ENCODE measurements at places on chromosomes 13 and 19. TPM values are rescaled to one million over a fixed set of nuclear protein-coding genes. Genes with fewer than 3 reads are reported as not detected.

- H3K27ac ChIP-seq: no peak overlapping the region
- no peak overlapping the region for H3K4me3 ChIP-seq
- H3K4me1 ChIP-seq: no peaks in the 10 kb centered on the region
- H3K27me3 ChIP-seq: no peaks in the 10 kb centered on the region
- no peaks in the 10 kb centered on the region for H3K36me3 ChIP-seq
Observed at GRCh38 chr13:47188802-47189201, 291.9 kb upstream of the HTR2A start.

- H3K27me3 ChIP-seq: no peaks in the 10 kb centered on the region
- H3K36me3 ChIP-seq: no peaks in the 10 kb centered on the region
- H3K4me3 ChIP-seq: no peak overlapping the region
- no peak for DNase-seq
- H3K27ac ChIP-seq: no peak overlapping the region
- H3K4me1 ChIP-seq: no peaks in the 10 kb centered on the region
Observed at GRCh38 chr19:35369522-35369921, 1.3 kb upstream of the GPR42 start.

- no peaks in the 10 kb centered on the region for H3K27me3 ChIP-seq
- no peak overlapping the region for H3K4me3 ChIP-seq
- H3K4me1 ChIP-seq: no peaks in the 10 kb centered on the region
- H3K27ac ChIP-seq: no peak overlapping the region
Observed at GRCh38 chr13:93690139-93690538, 463.5 kb downstream of the GPC6 start.

GRCh38 chr19:3062165-3063105 lies at the start of gene TLE5:
Gene TLE5, minus strand, starts transcription at chr19:3062495. Its CDS starts 295 bp downstream, at chr19:3062200.
- no peaks in the 10 kb centered on the region for H3K4me1 ChIP-seq
- peak within 1 kb of the TSS; percentile 67 for H3K4me3 ChIP-seq
- H3K27ac ChIP-seq: no peak within 1 kb of the TSS
- peaks cover 30% of the 10 kb centered on the region for H3K36me3 ChIP-seq
- DNase-seq: no peak
- no peaks in the 10 kb centered on the region for H3K27me3 ChIP-seq

- H3K4me3 ChIP-seq: peak overlapping the region; percentile 80
- H3K27ac ChIP-seq: no peak overlapping the region
- peak; percentile 40 for DNase-seq
- peaks cover 3% of the 10 kb centered on the region for H3K27me3 ChIP-seq
Observed at GRCh38 chr19:43525836-43526771, 897 bp downstream of the ETHE1 start.

GRCh38 chr19:33906578-33907335 lies 110.1 kb downstream of the KCTD15 start:
- H3K27me3 ChIP-seq: no peaks in the 10 kb centered on the region
- no peak overlapping the region for H3K27ac ChIP-seq
- peak overlapping the region; percentile 67 for H3K4me3 ChIP-seq
- peaks cover 5% of the 10 kb centered on the region for H3K4me1 ChIP-seq
- DNase-seq: peak; percentile 58

- H3K36me3 ChIP-seq: peaks cover 6% of the 10 kb centered on the region
- H3K4me1 ChIP-seq: no peaks in the 10 kb centered on the region
- H3K4me3 ChIP-seq: no peak overlapping the region
- DNase-seq: peak; percentile 8
Observed at GRCh38 chr13:111385183-111385857, 64.9 kb downstream of the TEX29 start.

DNA sequence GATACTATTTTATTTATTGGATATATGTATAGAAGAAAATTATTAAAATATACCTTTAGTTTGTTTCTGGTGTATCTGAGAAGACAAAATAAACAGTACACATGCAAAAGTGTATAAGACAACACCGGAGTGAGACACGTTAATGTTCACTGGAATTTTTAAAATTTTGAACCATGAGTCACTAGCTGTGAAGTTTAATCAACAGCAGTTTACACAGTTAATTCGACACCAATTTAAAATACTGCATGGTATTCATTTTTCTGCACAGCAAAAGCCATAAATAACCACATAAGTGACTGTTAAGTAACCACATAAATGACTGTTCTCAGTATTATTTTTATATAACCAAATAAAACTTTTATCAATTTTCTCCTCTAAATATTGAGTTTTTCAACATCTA lies 418.7 kb upstream of the NBEA start:
- H3K4me3 ChIP-seq: no peak overlapping the region
- no peak for DNase-seq
- no peaks in the 10 kb centered on the region for H3K4me1 ChIP-seq
- no peak overlapping the region for H3K27ac ChIP-seq
- no peaks in the 10 kb centered on the region for H3K36me3 ChIP-seq

DNA sequence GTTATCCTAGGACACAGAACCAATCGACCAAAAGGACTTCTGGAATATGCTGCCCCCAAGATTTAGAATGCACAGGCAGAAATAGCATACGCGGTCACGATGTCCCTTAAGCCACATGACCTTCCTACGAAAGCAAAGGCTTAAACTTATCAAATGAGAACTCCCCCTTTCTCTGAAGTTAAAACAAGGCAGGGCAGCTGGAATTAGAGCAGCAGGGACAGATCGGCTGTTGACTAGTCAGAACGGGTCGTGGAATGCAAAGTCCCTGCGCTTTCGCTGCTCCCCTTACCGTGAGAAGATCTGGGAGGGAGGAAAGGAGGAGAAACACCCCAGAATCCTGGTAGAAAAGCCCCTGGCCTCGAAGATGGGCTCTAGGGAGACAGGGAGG lies 799 bp upstream of the USPL1 start:
- H3K36me3 ChIP-seq: peaks cover 10% of the 10 kb centered on the region
- no peak for DNase-seq
- H3K4me1 ChIP-seq: no peaks in the 10 kb centered on the region

Gene ZNF761
- 33.8 TPM for total RNA-seq

Gene LGALS14
- not detected for total RNA-seq

Data from H9 (cell line).